SK-N-SH treated with all-trans-retinoic acid at 6 μM for 48 hours (cell line): ENCODE measurements at places on chromosomes 13 and 19.
A peak's percentile ranks its signal among the peaks of the same experiment; 100 is the strongest.

DNA sequence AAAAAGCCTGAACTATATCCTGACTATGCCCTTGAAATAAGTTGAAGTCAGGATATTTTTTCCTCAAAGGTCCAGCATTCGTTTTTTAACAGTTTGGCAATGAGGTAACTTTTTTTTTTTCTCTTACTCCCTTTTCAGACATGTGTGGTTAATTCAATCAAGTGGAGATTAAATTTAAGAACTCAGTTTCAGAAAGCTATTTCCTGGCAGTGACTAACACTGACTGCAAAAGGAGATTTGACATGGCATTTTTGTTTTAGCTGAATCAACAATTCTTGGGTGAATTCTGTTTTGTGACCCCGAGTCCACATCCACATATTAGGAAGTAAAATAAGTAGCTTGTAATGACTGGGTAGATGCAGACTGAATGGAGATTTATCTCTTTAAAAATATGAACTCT is 716.4 kb downstream of the PCDH9 start:
- peak; percentile 84 for ATAC-seq

- no peak for ATAC-seq
Observed at GRCh38 chr13:33968520-33969507, 150.9 kb downstream of the RFC3 start.

DNA sequence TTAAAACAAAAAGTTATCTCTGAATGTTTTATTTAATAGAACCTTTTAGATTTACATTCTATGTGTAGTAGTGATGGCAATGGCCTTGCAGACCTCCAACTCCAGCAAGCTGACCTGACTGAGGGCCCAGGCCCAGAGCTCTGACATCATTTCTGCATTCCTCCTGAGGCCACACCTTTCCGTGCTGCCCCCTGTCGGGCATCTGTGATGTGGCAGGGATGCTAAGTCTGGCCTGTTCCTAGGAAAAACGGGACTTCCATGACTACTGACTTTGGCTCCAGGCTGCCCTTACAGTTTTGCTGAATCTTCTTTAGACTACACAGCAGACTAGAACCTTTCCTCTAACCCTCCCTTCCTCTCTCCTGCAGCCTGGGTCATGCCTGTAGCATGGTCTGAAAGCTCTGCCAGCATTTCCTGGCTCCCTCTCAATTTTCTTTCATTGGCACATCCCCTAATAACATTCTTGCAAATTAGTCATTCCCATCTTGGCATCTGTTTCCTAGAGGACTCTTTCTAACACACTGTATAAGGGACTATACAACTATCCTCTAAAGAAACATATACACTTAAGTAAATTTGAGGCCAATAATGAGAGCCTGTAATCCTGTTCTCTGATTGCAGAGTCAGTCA is 249.1 kb downstream of the GPC5 start:
- ATAC-seq = peak; percentile 89

GRCh38 chr19:27671876-27672275 is 1541.1 kb downstream of the UQCRFS1 start:
- ATAC-seq = no peak

DNA sequence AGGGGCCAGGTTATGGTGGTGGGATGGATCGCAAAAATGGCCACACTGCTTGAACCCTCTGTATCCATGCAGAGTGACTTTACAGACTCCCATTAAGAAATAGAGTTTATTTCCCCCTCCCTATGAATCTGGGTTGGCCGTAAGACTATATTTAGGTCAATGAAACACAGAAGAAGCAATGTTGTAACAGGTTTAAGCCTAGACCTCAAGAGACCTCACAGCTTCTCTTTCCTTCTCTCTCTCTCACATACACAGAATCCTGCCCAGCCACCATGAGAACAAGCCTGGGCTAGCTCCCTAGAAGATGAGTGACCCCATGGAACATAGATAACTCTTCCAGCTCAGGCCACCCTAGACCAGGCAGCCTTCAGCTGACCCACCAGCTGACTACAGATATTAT is 21.0 kb upstream of the FBL start:
- no peak for ATAC-seq

DNA sequence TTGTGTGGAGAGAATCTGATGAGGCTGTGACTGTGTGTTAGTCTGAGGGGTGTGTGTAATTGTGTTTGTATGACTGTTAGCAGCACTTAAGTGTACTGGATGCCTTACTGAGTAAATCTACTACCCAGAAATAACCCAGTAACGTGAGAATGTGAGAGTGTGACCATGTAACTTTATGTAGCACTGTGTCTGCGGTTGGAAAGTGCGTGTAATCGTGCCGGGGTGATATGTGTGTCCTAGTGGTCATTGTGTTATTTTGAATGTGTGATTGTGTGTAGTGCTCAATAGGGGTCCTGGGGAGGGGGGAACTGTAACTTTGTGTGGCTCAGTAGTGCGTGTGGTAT is 550 bp downstream of the ZNF383 start:
- ATAC-seq = peak; percentile 4; the same call in 2 of the 3 replicates

- ATAC-seq = no peak
Observed at GRCh38 chr19:29548483-29549085, 22.8 kb downstream of the VSTM2B start.

GRCh38 chr19:35107545-35107944 is 8.1 kb upstream of the FXYD3 start:
- no peak for ATAC-seq

DNA sequence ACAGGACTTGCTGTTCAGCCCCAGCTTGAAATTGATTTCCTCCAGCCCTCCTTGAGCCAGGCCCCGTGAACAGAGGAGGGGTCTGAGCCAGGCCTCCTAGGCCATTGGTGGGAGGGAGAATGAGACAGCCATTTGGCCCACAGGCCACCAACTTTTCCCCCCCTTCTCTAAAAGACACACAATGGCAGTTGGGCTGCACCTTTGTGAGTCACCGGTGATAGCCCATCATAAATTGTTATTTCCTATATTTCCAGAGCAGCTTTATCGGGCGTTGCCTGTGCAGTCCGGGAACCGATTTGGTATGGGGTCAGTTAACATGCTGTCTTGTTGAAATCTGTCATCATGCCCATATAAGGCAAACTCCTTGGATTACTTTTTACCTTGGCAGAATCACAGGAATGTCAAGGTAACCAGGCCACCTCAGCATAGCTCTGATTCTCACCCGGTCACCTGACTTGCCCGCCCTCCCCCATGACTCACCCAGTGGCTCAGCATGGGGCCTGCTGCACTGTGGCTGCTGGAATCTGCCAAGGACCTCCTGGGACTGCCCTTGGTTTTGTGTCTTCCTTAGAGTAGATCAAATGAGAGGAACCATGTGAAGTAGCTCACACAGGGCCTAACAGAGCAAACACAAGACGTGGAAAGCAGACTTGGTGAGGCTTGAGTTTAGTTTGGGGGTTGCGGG is 36.1 kb downstream of the ACTN4 start:
- ATAC-seq = peak; percentile 77

- no peak for ATAC-seq
Observed at GRCh38 chr19:10919352-10920287, 8.8 kb downstream of the YIPF2 start.

GRCh38 chr19:11539495-11540365 is 1.1 kb downstream of the CNN1 start:
- peak; percentile 51 for ATAC-seq

- ATAC-seq = peak; percentile 4; the same call in 1 of the 3 replicates
Observed at GRCh38 chr19:32406161-32407003, 812 bp downstream of the DPY19L3 start.

DNA sequence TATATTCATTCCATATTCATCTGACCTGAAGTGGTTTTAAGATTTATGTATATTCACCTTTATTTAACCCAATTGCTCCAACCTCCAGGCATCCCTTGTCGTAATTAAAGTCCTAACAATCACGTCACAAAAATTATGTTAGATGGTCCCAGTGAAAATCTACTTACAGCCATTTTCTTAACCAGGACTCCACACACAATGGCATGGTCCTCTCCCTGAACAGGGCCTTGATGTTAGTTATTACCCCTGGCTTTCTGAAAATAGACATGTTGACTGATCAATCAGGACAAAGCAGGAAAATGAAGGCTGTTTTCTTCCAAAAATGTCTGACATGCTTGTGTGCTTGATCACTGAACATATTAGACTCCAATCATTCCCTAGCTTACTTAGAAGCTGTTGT is 542.7 kb upstream of the SLITRK5 start:
- no peak for ATAC-seq

DNA sequence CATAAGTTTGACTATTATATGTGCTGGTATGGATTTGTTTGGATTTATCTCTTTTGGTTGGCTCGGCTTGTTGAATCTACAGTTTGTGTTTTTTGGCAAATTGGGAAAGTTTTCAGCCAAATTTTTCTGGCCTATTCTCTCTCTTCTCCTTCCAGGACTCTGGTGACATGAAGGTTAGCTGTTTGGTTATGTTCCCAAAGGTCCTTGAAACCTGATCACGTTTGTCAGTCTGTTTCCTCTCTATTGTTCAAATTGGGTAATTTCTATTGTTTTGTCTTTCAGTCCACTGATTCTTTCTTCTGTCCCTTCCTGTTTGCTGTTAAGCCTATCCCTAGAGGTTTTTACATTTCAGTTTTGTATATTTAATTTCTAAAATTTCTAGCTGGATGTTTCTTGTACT is 81.5 kb upstream of the SHISA2 start:
- no peak for ATAC-seq
